ENCODE measurements at places on chromosomes 6 and 20.
A peak's percentile ranks its signal among the peaks of the same experiment; 100 is the strongest.

DNA sequence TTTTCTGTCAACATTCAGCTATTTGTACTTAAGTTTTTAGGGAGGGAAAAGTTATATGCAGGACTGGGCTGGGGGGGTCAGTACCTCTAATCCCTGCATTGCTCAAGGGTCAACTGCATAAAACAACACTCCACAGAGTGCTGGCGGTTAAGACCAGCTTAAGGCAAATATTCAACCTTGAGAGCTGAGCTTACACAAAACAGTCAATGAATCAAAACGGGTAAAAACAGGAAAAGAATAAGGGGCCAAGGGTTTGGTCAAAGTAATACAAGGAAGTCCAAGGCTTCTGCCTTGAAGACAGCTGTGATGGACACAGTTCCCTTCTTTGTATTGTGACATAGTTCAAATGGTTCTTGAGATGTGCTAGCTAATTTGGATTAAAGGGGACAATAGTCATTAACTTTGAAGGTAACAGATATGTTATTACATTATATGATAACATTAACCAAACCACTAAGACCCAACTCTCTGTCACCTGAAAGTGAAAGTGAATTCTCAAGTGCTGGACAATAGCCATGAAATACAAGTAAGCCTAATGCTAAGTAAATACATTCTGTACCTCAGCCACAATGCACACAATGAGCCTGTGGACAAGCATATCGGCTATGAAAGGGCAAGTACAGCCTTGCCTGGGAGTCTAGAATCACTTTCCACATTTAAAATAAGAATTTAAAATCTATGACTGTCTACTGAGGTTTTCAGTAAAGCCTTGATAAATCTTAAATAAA lies 106.8 kb downstream of the PDE10A start:
- DNase-seq = no peak

- DNase-seq = no peak
Measured at GRCh38 chr6:32617751-32618150, 19.5 kb upstream of the HLA-DQA1 start.

DNA sequence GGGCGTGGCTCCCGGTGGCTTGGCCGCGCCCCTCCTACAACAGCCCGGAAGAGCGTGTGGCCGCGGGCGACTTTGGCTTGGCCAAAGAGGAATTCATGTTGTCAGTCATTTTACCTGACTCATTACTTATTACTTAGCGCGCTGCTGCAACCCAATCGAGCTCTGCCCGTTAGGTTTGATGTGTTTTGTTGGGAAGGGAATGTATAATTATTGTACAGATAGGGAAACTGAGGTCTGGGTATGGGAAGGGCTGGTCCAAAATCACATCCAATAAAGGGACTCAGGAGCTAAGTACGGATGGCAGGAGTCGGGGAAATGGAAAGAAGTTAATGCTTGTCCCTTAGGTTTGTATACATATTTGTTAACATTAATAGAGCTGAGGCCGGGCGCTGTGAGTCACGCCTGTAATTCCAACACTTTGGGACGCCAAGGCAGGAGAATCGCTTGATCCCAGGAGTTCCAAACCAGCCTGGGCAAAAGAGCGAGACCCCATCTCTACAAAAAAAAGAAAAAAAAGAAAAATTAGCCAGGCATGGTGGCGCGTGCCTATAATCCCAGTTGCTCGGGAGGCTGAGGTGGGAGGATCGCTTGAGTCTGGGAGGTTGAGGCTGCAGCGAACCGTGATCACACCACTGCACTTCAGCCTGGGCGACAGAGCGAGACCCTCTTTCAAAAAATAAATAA lies 639 bp upstream of the ZNF335 start:
- DNase-seq = peak; percentile 65

GRCh38 chr20:50335866-50336265 lies 145.2 kb downstream of the CEBPB start:
- DNase-seq = no peak

DNA sequence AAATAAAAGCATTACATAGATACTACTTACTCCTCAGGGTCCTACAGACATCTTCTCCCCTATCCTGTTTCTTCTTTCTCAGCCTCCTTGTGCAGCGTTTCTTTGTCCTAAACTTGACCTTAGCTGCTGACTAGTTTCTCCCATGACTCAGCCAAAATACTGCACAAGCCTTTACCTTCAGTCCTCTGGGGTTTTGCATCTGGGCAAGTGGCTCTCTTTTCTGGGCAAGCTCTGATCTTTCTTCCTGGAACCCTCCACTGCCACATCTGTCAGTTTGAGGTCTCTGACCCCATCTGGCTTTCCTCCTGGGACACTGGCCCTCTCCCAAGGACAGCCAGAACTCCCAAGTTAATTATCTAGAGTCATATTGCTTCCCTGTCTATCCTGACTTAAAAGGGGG lies 838.4 kb downstream of the DHX35 start:
- peak; percentile 69 for DNase-seq

GRCh38 chr6:314377-314776 lies 22.1 kb downstream of the DUSP22 start:
- DNase-seq = peak; percentile 39

GRCh38 chr6:148952147-148953035 lies 205.6 kb downstream of the UST start:
- no peak for DNase-seq

- no peak for DNase-seq
Measured at GRCh38 chr6:45310118-45310788, 17.9 kb upstream of the RUNX2 start.

- no peak for DNase-seq
Measured at GRCh38 chr6:159212525-159213280, 43.5 kb downstream of the FNDC1 start.

- DNase-seq = no peak
Measured at GRCh38 chr6:121498481-121499276, 63.2 kb downstream of the GJA1 start.

- no peak for DNase-seq
Measured at GRCh38 chr6:140752234-140752633, 1377.8 kb upstream of the CITED2 start.

DNA sequence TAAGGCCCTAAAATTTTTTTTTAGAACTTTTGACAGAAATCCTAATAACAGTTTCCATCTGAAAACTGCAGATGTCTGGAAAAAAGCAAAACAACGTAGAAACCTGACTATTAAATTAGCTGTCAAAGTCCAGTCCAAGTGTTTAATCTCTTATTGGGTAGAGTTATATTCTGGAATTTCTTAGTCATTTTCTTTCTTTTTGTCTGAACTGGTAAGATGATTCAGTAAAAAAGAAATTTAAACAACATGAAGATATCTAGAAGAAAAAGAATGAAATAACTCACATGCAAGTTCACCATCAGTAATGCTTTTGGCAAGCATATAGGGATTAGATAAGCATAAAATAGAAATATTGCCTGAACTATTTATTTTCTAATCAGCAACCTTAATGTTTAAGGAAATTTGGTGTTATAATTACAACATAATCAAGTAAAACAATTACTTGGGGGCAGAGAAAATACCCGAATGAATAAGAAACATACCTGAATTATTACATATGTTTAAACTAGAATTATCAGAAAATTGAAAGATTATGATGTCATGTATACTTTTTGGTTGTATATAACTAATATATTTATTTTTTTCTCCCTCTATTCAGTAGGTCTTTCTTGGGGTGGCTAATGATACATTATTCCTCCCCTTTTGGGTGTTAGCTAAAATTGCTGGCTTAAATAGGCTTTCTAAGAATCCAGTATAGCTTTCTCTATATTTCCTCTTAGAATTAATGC lies 51.1 kb downstream of the FAM83B start:
- DNase-seq = no peak

GRCh38 chr20:2694008-2694471 lies 1.5 kb downstream of the EBF4 start:
- peak; percentile 64 for DNase-seq

DNA sequence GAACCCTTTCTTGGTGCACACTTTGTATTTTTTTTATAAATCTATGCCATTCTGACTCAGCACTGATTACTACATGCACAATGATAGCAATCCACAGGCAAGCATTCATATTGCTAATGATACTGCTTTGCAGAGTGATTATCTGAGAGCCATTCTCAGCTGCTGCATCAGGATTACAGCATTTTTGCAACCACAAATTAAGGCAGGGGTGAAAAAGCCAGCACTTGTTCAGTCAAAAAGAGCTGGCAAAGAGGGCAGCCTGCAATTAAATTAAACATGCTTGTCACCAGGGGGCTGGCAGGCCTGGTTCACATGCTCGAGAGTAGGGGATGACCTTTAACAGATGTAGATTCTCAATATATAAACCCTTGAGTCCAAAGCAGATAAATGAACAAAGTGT lies 40.7 kb upstream of the SLC17A4 start:
- DNase-seq = no peak

- no peak for DNase-seq
Measured at GRCh38 chr20:7399575-7399974, 540.7 kb downstream of the HAO1 start.

DNA sequence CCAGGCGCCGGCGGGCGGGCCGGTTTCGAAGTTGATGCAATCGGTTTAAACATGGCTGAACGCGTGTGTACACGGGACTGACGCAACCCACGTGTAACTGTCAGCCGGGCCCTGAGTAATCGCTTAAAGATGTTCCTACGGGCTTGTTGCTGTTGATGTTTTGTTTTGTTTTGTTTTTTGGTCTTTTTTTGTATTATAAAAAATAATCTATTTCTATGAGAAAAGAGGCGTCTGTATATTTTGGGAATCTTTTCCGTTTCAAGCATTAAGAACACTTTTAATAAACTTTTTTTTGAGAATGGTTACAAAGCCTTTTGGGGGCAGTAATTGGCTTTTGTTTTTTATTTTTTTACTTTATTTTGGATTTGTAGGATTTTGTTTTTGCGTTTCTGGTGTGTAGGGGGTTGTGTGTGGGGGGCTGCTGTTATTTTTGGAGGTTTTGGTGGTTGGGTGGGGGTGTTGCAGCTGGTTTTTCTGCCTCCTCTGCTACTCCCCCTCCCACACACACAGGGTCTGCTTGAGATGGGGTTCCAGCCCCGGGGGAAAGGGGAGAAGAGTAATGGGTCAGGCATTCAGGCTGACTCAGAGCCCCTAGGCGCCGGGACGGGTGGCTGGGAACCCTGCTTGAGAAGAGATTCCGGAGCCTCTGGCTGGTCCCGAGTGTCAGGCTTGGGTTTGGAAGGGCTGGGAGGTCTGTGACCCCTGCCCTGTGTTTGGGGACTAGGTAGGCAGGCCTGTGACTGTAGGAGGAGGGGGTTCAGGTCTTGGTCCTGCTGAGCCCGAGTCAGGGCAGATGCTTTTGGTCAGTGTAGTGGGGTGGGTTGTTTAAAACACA lies 2.0 kb downstream of the CEBPB start:
- peak; percentile 96 for DNase-seq

DNA sequence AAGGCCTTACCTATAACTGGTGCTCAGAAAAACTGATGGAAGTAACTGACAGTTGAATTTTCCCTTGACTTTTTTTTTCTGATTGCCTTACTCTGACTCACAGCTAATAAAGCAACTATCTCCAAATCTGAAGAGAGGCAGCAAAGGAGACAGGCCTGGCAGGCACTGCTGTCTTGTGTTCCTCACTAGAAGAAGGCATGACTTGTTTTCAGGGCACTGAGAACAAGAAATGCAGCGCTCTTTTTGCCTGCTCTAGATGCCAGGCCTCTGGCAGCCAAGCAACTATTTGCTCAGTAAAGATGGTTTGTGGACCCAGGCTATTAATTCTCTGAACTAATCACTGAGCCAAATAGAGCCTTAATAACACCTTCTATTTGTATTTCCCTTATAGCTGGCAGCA lies 155.1 kb downstream of the PRDM13 start:
- DNase-seq = no peak

DNA sequence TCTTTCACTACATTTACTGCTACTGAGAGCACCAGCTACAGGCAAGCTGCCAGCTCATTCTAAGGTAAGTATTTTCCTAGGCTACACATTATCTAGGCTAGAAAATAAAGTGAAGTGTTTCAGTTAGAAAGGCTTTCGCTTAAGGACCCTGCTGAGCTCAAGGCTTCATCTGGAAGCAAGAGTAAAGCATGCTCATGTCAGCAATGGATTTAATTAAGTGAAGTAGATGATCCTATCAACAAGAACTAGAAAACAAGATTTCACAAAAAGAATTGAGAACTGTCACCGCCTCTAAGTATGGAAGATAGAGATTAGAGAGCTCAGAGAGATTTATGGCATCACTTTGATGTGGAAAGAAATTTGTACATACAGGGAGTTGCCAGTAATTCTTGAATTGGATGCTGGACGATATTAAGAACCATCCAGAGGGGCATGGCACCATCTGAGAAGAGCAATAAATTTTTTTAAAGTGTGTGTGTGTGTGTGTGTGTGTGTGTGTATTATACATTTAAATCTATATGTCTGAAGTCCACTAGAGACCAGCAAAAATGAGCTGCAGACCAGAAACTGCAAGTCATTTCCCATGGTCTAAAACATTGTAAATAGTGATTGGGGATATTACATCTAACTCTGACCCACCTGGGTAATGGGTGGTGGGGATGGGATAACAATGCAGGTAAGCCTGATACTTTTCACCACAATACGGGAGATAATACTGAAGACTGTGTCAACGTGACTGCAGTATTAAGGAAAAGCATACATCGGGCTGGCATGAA lies 105.2 kb upstream of the MAP7 start:
- no peak for DNase-seq
